ENCODE measurements at places on chromosomes 2 and 18. TPM values are rescaled to one million over a fixed set of nuclear protein-coding genes. Genes with fewer than 3 reads are reported as not detected.

The RAMP1 gene
- total RNA-seq: 35.0 TPM

The WNT6 gene
- total RNA-seq: not detected

- DNase-seq: no peak
Measured at GRCh38 chr2:71635798-71636197, 182.4 kb downstream of the DYSF start.

GRCh38 chr2:43005975-43006833, 213.8 kb upstream of the HAAO start:
- DNase-seq: no peak

The LRRC30 gene
- total RNA-seq: not detected
